Central memory CD8-positive, alpha-beta T cell (primary cell): ENCODE measurements at places on chromosomes 2 and 18.

- no peaks in the 10 kb centered on the region for H3K36me3 ChIP-seq
- no peak for DNase-seq
- no peak overlapping the region for H3K4me3 ChIP-seq
- H3K27me3 ChIP-seq = peaks cover 20% of the 10 kb centered on the region
- no peaks in the 10 kb centered on the region for H3K4me1 ChIP-seq
- H3K27ac ChIP-seq = no peak overlapping the region
These were observed 54.5 kb downstream of the CFAP221 start for GRCh38 chr2:119598596-119599263.

- no peaks in the 10 kb centered on the region for H3K27me3 ChIP-seq
- H3K27ac ChIP-seq = no peak overlapping the region
These were observed 6.9 kb upstream of the GFPT1 start for GRCh38 chr2:69393963-69394362.

GRCh38 chr2:7748717-7749415 is 831.7 kb downstream of the RNF144A start:
- peaks cover 23% of the 10 kb centered on the region for H3K4me1 ChIP-seq
- H3K27me3 ChIP-seq = no peaks in the 10 kb centered on the region
- H3K4me3 ChIP-seq = peak overlapping the region; percentile 56
- peak overlapping the region; percentile 76 for H3K27ac ChIP-seq
- H3K36me3 ChIP-seq = peaks cover 12% of the 10 kb centered on the region

DNA sequence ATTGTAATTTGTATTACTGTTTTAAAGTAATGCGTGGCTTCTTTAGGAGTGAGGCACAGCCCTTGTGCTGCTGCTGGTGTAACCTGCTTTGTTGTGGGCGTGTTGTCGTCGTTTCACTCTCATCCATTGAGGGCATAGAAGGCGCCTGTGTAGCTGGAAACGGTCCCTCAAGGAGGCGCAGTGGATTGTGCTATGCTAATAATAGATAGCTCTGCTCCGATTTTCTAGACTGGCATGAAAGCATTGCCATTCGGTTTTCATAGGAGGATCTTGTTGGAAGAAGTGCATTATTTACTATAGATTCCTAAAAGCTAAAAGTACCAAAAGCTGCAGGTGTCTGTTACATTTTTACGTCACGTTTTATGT is 17.9 kb downstream of the RAB12 start:
- H3K4me1 ChIP-seq = peaks cover 51% of the 10 kb centered on the region
- H3K27ac ChIP-seq = no peak overlapping the region
- peaks cover 22% of the 10 kb centered on the region for H3K36me3 ChIP-seq
- H3K4me3 ChIP-seq = no peak overlapping the region

DNA sequence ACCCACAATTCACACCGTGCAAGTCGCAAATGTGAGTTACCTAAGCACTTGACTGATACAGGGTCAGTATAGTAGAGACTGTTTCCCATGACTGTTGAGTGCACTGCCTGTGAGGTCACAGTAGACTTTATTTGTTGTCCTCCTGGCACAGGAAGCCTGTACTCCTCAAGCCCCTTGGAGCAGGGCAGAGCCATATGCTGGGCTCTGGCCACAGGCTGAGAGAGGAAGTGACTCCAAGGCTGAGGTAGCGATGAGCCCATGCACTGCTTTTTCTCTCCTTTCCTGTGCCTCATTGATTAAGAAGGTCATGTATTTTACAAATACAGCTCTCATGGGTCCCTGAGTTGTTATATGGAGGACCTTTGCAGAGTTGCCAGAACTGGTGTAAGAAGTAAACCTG is 287.7 kb downstream of the SRBD1 start:
- no peak overlapping the region for H3K4me3 ChIP-seq
- no peak overlapping the region for H3K27ac ChIP-seq
- H3K27me3 ChIP-seq = peaks cover 34% of the 10 kb centered on the region

DNA sequence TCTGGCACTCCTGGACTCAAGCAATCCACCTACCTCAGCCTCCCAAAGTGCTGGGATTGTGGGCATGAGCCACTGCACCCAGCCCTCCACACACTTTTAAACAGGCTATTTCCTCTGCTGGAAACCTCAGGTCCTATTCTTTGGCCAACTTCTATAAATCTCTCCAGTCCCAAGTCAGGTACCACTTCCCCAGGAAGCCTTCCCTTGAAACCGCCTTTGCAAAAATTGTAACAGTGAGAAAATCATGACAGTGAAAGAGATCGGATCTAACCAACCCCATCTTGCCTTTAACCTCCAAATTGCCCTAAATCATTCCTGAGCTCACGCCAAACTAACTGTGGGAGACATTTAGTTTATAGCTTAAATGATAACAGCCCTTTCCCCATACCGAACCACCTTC is 67.3 kb upstream of the CABLES1 start:
- no peak overlapping the region for H3K4me3 ChIP-seq
- no peak for DNase-seq
- peaks cover 58% of the 10 kb centered on the region for H3K4me1 ChIP-seq

GRCh38 chr2:102483086-102483485 is 10.1 kb downstream of the SLC9A4 start:
- H3K4me1 ChIP-seq = no peaks in the 10 kb centered on the region
- no peak overlapping the region for H3K27ac ChIP-seq
- no peak overlapping the region for H3K4me3 ChIP-seq
- no peak for DNase-seq
- H3K27me3 ChIP-seq = peaks cover 56% of the 10 kb centered on the region
- H3K36me3 ChIP-seq = no peaks in the 10 kb centered on the region

DNA sequence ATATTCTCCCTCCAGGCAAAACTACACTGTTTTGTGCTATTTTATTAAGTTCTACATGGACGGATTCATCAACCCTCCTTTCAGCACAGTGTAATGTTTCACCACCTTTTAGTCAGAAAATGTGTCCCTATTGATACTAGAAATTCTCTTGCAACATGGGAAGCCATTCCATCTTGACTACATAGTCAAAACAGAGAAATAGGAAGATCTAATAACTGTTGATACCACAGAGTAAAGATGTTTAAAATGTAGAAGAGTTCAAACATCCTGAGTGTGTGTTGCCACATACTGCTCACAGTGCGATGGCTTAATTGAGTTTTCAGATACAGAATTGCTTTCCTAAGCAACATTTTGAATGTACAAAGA is 492.2 kb upstream of the RAB12 start:
- H3K4me1 ChIP-seq = no peaks in the 10 kb centered on the region
- no peaks in the 10 kb centered on the region for H3K27me3 ChIP-seq
- no peak overlapping the region for H3K27ac ChIP-seq
- H3K36me3 ChIP-seq = peaks cover 6% of the 10 kb centered on the region
- no peak overlapping the region for H3K4me3 ChIP-seq

DNA sequence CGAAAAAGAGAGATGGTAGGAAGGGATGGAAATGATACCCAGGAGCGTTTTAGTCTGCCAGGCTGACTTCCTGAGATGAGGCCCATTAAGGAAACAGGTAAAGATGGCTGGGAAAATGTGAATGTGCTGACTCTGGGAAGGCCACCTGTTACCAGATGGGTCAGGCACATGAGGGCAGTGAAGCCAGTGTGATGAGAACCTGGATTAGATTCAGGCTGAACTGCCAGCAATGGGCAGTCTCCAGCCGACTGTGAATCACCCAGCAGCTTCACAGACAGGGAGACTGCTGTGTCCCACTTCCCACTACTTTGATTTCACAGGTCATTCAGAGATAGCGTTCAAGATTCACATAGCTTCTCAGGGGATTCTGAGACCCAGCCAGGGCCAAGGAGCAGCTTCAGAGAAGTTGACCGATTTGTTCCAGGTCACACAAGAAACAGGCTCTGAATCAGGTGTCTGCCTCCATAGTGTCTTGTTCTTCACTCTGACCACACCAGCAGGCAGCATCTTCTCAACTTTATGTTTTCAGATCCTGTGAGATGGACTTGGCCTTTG is 26.4 kb downstream of the CAPN13 start:
- H3K4me1 ChIP-seq = no peaks in the 10 kb centered on the region
- H3K4me3 ChIP-seq = no peak overlapping the region
- no peak overlapping the region for H3K27ac ChIP-seq
- peaks cover 53% of the 10 kb centered on the region for H3K27me3 ChIP-seq

GRCh38 chr2:126836761-126837679 is 61.7 kb upstream of the TEX51 start:
- H3K4me3 ChIP-seq = no peak overlapping the region
- DNase-seq = no peak
- peaks cover 17% of the 10 kb centered on the region for H3K27me3 ChIP-seq
- no peaks in the 10 kb centered on the region for H3K4me1 ChIP-seq
- H3K27ac ChIP-seq = no peak overlapping the region

DNA sequence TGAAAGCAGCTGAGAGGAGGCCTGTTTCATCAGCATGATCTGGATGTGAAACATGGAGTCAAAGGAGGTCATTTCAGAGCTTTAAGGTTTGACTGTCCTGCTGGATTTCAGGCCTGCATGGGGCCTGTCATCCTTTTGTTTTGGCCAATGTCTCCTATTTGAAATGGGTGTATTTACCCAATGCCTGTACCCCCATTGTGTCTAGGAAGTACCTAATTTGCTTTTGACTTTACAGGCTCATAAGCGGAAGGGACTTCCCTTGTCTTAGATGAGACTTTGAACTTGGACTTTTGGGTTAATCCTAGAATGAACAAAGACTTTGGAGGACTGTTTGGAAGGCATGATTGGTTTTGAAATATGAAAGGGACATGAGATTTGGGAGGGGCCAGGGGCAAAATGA is 19.3 kb upstream of the CYP27C1 start:
- H3K27me3 ChIP-seq = no peaks in the 10 kb centered on the region
- no peak overlapping the region for H3K27ac ChIP-seq
- H3K36me3 ChIP-seq = no peaks in the 10 kb centered on the region
- H3K4me3 ChIP-seq = no peak overlapping the region

- DNase-seq = no peak
- no peak overlapping the region for H3K27ac ChIP-seq
- H3K4me3 ChIP-seq = no peak overlapping the region
- H3K4me1 ChIP-seq = no peaks in the 10 kb centered on the region
- H3K27me3 ChIP-seq = peaks cover 40% of the 10 kb centered on the region
These were observed 32.3 kb downstream of the PLB1 start for GRCh38 chr2:28528206-28528605.

GRCh38 chr2:38517284-38517683 is 85.4 kb downstream of the HNRNPLL start:
- H3K27ac ChIP-seq = no peak overlapping the region
- H3K36me3 ChIP-seq = no peaks in the 10 kb centered on the region
- H3K4me3 ChIP-seq = no peak overlapping the region
- H3K4me1 ChIP-seq = no peaks in the 10 kb centered on the region
- H3K27me3 ChIP-seq = peaks cover 16% of the 10 kb centered on the region
- DNase-seq = no peak

- H3K4me1 ChIP-seq = no peaks in the 10 kb centered on the region
- H3K4me3 ChIP-seq = no peak overlapping the region
- peaks cover 39% of the 10 kb centered on the region for H3K27me3 ChIP-seq
- no peaks in the 10 kb centered on the region for H3K36me3 ChIP-seq
- H3K27ac ChIP-seq = no peak overlapping the region
These were observed 52.5 kb downstream of the TMEM18 start for GRCh38 chr2:624551-625347.

DNA sequence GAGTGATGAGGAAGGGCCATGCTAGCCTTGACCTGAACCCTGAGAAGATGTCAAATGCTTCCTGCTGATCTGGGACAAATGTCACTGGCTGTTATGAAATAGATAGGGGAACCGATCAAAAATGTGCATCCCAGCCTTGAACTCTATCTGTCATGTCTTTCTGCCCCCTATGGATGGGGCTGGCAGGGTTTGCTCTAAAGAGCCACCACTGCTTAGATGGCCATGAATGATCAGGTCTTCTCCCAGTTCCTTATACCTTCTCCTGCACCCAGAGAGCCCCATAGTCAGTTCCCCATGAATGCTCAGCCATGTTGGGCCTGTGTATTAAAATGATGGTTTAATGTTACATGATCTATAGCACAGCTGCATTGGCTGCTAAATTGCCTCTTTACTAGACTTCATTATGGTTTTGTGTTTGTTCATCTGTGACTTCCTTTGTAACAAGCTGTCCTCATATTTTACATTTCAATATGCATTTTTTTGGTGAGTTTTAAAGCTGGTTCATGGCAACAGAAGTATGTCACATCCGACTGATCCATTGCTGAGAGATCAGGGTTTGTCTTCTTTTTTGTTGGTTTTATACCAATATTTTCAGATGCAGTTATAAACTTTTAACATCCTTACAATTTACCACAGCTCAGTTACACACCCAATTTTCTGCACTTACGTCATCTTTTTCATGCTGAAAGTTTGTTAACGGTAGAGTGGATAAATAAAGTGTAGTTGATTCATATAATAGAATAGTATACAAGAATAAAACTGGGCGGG is 56.3 kb upstream of the SMAD2 start:
- H3K27ac ChIP-seq = no peak overlapping the region
- peaks cover 14% of the 10 kb centered on the region for H3K27me3 ChIP-seq
- peaks cover 1% of the 10 kb centered on the region for H3K36me3 ChIP-seq
- no peak for DNase-seq

DNA sequence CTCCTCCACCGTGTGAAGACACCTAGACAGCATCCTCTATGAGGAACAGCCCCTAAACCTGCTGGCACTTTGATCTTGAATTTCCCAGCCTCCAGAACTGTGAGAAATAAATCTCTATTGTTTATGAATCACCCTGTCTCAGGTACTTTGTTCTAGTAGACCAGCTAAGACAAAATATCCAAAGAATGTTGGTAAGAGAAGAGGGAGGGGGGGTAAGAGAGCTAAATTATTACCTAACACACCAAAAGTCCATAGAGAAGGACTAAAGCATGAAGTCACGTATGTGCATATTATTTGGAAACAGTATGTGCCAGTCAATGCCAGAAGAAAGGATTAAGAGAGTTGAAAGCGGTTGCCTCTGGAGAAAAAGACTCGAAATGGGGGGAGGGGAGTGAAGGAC is 211.0 kb downstream of the SP3 start:
- H3K27ac ChIP-seq = no peak overlapping the region
- peaks cover 39% of the 10 kb centered on the region for H3K27me3 ChIP-seq
- H3K36me3 ChIP-seq = peaks cover 2% of the 10 kb centered on the region
- no peak overlapping the region for H3K4me3 ChIP-seq
- no peaks in the 10 kb centered on the region for H3K4me1 ChIP-seq

- H3K4me1 ChIP-seq = peaks cover 18% of the 10 kb centered on the region
- no peaks in the 10 kb centered on the region for H3K27me3 ChIP-seq
- H3K27ac ChIP-seq = no peak overlapping the region
- no peak for DNase-seq
These were observed 22.0 kb downstream of the RAB12 start for GRCh38 chr18:8631265-8631664.
